NCI-H2171 (cell line): ENCODE measurements at places on chromosomes 2 and 18.

DNA sequence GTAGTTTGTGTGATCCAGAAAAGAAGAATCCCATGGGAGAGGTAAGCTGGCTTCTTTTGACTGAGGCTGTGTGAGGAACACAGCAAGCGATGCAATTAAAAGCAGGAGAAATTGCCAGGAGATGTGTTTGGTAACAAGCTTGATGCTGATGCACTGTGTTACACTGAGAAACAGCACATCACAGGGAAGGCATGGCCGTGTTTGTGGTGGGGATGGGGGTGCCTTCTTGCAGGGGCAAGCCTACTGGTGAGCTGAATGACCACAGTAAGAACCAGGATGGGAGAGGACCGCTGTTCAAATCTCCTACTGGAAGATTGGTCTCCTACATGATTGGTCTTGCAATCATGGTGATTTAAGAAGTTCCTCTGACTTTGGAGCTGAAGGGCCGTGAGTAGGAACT, 477.7 kb upstream of the HS6ST1 start:
- DNase-seq = no peak

DNA sequence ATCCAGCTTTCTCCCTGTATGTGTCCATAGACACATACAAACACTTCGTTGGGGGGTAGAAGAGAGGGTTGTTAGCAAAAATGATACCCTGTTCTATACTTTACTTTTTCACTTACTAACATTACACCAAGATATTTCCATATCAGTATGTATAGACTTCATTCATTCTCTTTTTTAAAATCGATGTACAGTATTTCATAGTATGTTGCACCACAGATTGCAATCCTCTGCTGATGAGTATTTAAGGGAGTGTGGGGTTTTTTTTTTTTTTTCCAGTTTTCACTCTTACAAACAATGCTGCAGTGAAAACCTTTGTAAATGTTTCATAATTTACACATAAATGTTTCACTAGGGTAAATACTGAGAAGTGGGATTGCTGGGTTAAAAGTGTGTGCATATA, 402.3 kb downstream of the LRATD1 start:
- no peak for DNase-seq

DNA sequence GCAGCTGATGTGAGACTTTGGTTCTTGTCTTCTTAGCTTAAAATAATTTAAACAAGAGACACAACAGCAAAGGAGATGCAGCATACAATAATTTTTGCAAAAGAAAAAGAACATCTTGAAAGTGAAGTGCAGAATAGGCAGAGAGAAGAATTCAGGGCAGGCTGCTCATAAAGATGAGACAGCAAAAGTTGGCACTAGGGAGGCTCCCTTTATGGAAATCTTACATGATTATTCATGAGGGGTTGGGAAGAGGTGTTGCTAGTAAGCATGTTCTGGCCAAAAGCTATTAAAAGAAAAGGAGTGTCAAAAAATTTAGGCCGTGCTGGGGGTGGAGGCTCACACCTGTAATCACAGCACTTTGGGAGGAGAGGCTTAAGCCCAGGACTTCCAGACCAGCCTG, 4.2 kb upstream of the ALPP start:
- no peak for DNase-seq

GRCh38 chr2:85892216-85892944, 3.6 kb upstream of the ST3GAL5 start:
- DNase-seq = no peak

DNA sequence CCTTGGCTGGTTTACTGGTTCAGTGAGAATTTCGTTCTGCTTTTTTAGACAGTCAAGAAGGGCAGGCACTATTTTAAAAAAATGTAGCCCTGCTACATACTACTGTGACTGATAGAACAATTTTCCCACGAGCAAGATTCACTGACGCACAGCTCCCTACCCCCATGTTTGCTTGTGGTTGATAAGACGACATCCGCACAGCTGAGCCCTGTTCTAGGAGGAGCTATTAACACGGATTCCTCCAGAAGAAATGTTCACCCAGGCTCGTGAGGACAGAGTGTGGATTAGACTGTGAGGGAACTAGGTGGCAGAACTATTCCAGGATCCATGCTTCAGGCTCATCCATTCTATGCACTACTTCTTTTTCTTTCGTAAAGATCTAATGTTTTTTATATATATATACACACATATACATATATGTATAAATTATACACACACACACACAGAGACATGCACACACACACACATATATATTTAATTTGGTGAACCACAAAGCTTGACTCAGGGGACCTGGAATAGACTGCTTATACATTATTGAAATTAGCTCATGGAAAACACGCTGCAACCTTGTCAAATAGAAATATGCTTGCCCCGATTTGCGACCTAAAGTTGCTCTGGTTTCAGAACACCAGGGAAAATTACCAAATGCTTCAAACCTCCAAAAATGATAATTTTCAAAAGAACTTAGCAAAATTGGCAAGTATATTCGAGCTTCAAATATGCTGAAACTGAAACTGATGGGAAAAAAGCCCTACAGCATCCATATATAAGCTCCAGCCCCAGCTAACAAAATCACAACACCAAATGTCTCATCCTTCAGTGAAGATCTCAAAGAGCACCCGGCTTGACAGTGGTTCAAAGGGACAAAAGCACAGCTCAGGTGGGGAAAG, 370.4 kb downstream of the SOCS6 start:
- DNase-seq = no peak

GRCh38 chr2:148666555-148666954, 22.0 kb downstream of the EPC2 start:
- no peak for DNase-seq

DNA sequence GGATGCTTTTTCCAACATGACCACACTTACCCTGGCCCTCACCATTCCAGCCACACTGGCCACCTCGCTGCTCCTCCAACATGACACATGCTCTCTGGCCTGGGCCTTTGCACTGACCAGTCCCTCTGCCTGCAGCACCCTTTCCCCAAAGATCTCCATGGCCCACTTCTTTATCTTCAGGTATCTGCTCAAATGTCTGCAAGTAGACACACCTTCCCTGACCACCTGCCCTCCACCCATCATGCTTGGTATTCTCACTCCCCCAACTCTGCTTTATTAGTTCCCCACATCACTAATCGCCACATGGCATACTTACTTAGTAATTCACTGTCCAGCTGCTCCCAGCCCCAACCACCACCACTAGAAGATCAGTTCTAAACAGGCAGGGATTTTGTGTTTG, 214.2 kb downstream of the BCL11A start:
- DNase-seq = no peak

GRCh38 chr18:62778976-62779869, 63.9 kb downstream of the PHLPP1 start:
- DNase-seq = no peak

- DNase-seq = no peak
Observed at GRCh38 chr2:37318401-37318800, 6.2 kb downstream of the PRKD3 start.

DNA sequence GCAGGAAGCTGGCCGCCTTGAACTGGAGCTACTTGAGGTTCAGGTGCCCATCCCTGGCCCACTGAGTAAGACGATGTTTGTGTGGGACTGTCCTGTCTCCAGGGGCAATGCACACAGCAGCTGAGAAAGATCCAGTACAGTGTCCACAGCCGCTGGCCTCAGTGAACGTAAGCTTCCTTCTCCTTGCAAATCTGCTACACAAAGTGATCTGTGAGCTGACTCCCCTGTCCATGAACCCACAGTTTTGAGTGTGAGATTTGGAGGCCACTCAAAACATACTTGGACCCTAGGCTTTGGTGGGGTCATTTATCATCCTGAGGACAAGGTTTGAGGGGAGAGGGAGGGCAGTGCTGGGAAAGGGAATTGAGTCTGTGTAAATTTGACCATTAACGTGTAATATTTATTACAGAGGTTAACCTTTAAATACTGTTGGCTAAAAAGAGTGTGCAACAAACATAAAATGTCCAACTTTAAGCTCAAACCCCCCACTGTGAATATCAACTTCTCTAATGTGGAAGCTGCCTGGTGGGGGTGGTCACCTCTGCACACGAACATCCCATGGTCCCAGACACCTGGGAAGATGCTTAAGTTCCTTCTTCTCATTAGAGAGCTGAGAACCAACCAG, 4.9 kb upstream of the CYS1 start:
- DNase-seq = no peak

DNA sequence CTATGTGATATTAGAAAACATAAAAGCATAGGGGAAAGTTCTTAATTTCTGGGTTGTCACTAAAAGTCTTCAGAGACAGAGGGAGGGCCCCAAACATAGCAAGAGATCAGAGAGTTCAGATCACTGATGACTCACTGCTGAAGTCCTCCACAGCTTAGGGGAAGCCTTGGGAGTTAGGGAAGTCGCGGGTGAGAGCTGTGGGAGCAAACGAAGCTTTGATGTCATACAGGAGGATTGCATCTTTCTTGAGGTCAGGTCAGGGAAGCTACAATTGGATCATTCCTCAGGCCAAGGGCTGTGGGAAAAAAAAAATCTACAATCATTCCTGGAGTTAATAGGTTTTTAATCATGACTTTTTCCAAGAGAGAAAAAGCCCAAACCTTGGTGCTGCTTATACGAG, 96.2 kb downstream of the COPS8 start:
- DNase-seq = no peak

GRCh38 chr18:62455222-62455621, 67.6 kb upstream of the ZCCHC2 start:
- no peak for DNase-seq

- no peak for DNase-seq
Observed at GRCh38 chr18:62697636-62698035, 17.7 kb upstream of the PHLPP1 start.

GRCh38 chr2:115606350-115606749, 1163.9 kb downstream of the DPP10 start:
- DNase-seq = no peak

DNA sequence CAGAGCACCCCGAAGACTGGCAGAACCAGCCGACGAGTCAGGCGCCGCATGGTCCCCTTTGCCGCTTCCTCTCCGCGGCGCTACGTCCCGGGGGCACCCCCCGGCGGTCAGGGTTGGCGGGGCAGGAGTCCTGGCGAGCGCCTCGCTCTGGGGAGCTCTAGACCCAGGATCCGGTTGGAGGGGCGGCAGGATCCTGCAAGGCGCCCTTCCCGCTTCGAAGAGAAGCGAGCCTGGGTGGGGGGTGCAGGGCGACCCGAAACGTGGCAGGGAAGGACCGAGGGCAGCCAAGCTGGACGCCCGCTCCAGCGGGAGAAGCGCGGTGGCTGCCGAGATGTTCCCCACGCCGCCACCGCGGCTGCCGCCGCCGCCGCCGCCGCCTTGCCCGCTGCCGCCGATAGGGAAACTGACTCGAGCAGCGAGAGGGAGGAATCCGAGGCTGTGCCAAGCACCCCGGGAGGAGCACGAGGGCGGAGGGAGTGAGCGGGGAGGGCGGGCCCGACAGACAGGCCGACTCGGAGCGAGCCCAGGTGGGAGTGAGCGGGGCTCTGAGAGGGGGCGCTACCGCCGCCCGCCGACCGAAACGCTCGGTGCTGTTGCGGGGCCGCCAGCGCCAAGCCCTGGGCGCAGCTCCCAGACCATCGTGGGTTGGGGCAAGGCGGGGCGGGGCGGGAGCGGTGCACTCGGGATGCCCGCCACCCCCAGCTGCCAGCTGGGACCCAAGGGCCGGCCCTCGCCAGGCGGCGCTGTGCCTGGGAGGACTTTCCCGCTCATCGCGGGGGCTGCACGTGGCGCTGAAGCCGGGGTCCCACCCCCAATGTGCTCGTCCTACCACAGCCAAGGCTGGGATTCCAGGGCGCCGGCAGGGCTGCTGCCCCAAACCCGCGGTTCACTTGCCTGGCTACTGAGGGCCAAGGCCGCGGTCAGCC, at the start of gene GALNT14:
Gene GALNT14 (minus strand): TSS at position 404 of the 926 bp plus-strand sequence. CDS start 354 bp downstream, at position 50.
- no peak for DNase-seq

DNA sequence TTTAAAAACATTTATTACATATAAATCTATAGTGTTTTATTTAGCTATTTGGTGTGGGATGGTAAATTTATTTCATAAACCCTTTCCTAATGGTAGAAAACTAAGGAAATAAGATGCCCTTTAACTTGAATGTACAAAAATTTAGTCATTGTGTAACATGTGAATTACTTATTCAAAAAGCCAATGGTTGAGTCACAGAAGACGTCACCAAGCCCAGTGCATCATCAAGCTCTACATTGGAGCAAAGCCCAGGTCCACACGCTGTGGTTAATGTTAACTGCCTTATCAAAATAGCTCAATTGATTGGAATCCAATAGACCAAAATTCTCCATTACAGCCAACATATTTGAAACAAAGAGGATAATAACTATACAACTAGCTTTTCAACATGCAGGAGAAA, 145.5 kb upstream of the LYPD1 start:
- DNase-seq = no peak

DNA sequence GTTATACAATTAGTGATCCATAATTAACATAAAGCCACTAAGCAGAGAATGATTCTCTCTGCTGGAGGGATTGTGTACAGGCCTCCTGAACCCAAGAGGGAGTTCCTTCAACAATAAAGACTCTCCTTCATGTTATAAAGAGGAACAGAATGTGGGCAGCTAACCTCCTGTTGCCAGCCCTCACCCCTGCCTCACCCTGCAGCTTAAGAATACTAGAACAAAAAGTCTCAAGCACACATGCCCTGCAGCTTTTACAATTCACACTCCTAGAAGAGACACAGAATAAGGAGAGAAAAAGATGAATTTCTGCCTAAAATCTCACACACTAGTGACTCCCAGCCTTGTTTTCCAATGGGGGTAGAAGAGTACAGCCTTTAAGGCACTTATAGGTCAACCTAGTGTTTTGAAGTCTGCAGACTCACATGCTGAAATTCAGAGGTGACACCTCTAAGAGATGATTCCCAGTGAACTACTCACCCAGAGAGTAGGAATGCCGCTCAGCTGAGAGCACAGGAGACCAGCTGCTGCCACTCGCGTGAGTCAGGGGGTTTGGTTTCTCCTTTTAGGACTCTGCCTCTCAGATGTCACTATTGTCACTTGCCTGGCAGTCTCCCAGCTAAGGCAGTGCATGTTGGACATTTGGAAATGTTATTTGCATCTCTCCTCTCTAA, 32.5 kb upstream of the IL1RL1 start:
- no peak for DNase-seq

DNA sequence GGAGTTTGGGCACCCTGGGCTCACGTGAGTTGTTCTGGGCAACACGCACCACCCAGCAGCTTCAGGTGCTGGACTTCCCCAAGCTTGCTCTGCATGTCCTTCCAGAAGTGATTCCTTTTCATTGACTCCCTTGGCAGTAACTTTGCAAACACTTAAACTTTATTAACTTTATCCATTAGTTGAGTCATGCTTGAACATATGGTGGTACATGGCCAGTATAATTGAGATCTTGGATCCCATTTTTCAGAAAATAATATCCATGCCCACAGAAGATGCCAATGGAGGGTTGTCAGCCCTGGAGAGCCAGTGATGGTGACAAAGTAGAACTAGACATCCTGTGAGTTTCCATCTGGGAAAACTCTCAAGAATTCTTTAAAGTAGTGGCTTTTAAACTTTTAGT, 144.2 kb downstream of the COPS8 start:
- no peak for DNase-seq

- no peak for DNase-seq
Observed at GRCh38 chr2:76197428-76197827, 486.7 kb upstream of the GCFC2 start.

GRCh38 chr2:8276026-8276425, 405.8 kb upstream of the ID2 start:
- DNase-seq = no peak
